Germinal center (tissue), 1 donor: ENCODE measurements at places on chromosomes 2 and 18.

DNA sequence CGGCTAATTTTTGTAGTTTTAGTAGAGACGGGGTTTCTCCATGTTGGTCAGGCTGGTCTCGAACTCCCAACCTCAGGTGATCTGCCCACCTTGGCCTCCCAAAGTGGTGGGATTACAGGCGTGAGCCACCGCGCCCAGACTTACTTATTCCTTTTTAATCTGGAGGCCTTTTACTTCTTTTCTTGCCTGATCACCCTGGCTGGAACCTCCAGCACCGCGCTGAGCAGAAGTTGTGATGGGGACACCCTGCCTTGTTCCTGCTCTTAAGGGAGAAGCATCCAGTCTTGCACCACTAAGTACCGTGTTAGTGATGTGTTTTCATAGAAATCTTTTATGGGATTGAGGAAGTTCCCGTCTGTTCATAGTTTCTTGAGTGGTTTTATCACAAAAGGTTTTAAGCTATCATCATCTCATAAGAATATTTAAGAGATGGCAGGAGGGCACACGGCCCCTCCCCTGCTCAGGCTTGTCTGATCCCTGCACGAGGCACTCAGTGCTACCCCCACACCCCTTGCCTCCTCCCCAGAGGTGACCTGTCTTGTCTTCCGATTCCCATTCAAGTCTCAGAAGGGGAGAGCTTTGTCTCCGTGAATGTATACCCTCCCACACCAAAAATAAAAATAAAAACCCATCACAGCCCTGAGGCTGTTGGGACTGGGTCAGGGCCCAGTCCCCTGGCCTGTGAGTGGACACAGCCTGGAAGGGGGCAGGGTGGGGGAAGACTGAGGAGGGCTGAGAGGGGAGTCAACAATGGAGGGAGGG lies 65.3 kb upstream of the SMAD7 start:
- no peak for DNase-seq

DNA sequence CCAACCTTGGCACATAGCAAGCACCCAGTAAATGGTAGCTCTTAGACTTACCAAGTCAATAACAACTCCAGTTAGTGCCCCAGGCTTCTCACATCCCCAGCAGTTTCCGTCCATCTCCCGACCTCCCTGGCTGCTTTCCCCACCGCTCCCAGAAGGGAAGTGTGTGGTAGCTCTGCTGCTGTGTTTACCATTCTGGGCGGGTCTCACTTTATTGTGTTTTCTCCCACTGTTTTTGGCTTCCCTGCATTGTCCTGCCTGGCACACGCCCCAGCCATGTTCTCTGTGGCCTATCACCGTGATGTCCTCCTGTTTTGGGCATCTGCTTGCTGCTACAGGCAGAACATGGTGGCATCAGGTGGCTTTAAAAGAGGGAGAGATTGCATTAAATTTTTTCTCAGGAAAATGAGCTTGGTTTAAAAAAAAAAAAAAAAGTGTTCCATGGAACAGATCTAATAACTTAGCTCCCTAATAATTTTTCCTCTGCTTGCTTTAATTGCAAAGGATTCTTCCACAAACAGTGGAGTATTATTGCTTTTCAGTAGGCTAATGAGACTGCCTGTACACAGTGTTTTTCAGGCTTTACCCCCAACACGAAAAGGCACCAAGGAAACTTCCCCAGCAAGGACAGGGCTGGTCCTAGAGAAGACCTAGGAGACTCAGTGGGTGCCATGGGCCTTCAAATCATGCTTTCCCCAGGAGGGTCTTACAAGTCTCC lies 8.0 kb upstream of the COX7A2L start:
- DNase-seq: no peak

DNA sequence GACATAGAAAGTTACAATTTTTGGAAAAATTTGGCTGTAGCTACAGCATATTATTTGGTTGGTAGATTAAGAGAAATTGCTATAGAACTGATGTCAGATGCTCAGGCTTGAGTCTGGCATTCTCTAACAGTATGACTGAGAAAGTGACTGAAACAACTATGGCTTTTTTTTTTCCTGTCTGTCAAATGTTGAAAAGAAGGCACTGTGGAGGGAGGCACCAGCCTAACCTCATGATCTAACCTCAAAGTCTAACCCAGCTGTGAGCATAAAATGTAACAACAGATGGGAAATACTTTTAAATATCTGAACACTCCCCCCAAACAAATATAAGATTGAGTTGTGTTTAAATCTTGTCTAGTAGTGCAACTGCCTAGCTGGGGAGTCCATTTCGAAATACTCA lies 629.1 kb downstream of the LRP1B start:
- no peak for DNase-seq

DNA sequence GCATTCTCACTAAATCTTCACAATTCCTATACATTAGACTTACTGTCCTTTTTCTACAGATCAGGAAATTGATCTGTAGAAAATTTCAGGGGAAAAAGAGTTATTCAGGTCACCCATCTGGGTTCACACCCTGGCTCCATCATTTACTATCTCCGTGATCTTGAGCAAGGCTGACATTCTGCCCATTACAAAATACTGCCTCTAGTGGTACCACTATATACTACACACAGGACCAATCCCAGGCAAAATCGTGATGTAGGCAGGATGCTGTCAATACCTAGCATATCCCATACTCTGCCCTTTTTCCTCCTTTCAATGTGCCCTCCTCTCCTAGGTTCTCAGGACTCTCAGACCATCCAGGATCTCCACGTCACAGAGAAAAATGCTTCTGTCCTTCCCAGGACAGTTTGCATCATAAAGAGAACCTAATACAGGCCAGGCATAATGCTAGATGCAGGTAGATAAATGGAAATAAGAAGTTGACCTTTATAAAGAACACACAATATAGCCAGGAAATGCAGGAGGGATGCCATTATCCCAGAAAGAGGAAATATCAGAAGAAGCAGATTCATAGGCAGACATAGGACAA lies 101.9 kb downstream of the CDH20 start:
- DNase-seq: peak; percentile 21

DNA sequence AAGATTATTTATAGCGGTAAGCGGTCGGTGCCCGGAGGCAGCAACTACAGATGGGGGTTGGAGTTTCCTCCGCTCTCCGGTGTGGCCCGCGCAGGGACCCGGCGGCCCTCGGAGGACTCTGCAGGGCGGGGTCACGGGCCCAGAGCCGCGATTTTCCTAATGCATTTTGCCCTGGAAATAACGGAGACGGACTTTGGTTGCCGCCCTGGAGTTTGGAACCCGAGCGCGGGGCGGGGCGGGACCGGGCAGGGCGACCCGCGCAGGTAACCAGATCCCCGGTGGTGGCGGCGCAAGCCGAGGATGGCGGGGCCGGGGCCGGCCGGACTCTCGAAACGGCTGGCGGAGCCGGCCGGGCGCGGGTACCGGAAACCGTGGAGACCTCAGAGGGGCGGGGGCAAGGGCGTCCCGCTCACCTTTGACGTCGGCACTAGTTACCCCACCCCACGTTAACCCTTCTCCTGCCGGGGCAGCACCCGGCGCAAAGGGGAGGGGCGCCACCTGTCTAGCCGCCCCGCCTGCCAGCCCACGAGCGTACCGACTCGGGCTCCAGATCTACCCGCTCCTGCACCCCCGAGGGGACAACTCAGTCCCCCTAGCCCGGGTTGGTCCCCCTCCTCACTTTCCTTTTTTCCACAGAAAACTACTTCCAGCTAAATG lies 2.9 kb downstream of the CYP26B1 start:
- no peak for DNase-seq

GRCh38 chr2:38666556-38666910 lies 619 bp downstream of the GALM start:
- DNase-seq: peak; percentile 43

DNA sequence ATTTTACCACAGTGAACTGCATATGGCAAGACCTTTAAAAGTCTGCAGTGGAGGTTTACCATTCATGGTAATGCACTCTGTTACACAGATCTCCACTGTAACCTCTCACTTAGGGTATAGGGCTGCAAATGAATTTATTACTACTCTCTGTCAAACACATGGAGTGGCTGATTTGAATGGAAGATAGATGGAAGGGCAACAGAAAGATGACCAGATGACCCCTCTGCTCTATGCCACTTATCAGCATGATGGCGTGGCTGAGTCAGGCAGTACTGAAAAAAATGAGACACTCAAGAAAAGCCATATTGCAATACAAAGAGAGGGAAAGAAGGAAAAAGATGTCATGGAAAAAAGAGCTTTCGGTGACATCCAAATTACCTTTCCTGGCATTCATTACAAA lies 72.3 kb downstream of the ABCA12 start:
- DNase-seq: no peak

- no peak for DNase-seq
Measured at GRCh38 chr2:28325567-28326468, 66.8 kb upstream of the FOSL2 start.

- DNase-seq: no peak
Measured at GRCh38 chr2:174594456-174594855, 3.1 kb downstream of the WIPF1 start.

- DNase-seq: peak; percentile 73
Measured at GRCh38 chr2:113248997-113249770, 29.5 kb downstream of the PAX8 start.

- no peak for DNase-seq
Measured at GRCh38 chr2:233706720-233707119, 6.0 kb upstream of the UGT1A5 start.
